ENCODE measurements at places on chromosomes 1 and 21.

DNA sequence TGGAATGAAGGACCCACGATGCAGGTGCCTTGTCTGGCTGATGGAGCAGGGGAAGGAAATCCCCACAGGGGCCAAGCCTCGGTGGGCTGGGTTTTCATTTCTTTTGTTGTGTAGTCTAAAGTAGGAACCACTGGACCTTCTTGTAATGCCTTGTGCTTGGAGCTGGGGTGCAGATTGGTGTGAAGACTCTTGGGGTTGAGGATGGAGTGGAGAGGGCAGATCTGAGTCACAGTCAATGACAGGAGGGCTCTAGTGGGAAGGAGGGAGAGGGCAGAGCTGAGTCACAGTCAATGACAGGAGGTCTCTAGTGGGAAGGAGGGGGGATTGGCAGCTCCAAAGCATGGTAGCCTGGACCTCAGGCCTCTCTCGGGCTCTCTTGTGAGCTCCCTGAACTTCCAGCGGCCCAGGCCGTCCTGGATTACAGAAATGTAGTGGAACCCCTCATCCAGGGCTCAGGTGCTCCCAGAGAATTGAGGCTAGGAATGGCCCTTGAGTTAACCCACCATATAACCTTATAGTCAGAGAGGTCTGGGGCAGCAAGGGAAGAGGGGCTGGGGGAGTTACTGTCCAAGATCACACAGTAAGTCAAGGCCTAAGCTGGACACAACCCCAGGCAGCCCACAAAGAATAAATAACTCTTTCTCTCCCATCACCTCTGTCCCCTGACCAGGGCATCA is 313.8 kb downstream of the MATN1 start:
- no peak for DNase-seq

GRCh38 chr1:187817782-187818181 is 989.0 kb downstream of the PLA2G4A start:
- DNase-seq, result no peak

DNA sequence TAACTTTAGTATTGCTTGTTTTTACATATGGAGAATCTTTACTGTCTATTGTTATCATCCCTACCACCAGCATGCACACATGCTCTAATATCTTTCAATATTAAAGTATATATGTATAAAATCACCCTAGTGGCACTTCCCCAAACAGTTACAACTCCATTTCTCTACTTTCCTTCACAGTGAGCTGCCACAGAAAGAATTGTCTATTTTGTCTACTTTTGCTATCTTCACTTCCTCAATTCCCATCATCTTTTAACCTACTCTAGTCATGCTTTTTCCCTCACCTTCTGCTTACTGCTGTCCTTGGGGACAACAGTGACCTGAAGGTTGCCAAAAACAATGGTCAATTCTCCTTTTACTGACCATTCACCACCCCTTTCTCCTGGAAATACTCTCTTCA is 59.2 kb downstream of the VCAM1 start:
- no peak for DNase-seq

DNA sequence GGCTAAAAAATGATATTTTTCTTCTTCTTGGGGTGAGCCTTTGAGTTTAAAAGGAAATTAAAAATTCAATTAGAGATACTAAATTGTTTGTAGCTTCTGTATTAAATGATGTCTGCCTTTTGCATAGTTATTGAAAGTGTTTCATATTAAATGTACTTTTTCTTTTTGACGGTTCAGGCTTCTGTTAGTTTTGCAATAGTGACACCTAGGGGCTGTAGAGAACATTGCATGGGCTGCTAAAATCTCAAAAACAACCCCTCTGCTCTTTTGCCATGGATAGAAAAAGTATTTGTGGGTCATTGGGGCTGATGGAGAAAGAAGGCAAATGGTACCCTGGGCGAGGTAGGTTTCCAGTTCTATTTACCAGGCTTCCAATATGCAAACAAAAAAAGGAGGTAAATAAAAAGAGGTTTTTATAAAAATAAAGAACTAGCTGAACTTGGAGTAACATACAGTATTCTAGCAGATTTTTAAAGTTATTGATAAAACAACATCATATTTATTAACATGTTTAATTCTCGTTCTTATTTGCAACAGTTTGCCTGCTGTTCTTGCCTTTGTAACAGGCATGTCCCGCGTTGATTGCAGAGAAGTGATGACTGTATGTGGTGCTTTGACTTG is 115.4 kb upstream of the HOOK1 start:
- no peak for DNase-seq

GRCh38 chr1:104856091-104856490 is 1106.4 kb downstream of the AMY1C start:
- DNase-seq, result no peak

- DNase-seq, result no peak
Measured at GRCh38 chr21:46597031-46597430, 7.9 kb downstream of the S100B start.

- no peak for DNase-seq
Measured at GRCh38 chr1:19893687-19894086, 11.5 kb downstream of the OTUD3 start.

DNA sequence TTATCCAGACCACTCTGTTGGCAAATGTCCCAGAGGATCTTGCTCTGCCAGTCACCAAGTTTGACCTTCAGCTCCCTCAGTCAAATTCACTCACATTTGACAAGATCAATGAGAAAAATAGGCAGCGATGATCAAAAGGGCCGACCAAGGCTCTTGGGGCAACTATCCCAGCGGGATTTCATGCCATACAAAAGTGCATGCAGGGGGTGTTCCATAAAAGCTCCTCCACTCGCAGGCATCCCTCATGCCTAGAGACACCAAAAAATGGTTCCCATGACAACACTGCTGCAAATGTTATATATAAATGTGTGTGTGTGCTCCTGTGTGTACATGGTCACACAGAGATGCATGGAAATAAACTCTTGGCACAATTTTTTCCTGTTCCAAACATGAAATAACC is 16.2 kb upstream of the EIF4G3 start:
- no peak for DNase-seq

DNA sequence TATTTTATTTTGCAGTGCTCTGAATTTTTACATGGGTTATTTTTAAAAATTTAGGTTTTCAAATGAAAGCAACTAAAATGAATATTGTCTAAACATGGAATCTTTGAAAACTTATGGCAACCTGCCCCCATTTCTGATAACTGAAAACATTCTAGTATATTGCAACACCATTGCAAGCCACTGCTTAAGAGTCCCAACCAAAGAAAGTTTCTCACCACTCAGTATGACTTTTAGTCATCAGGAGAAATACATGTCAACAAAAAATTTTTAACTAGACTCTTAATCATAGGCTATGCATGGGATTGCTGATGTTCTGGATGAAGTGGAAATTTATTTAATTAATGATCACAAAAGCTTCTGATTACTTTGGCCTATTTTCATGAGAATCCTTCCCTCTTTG is 112.1 kb downstream of the TNFSF18 start:
- no peak for DNase-seq

- no peak for DNase-seq
Measured at GRCh38 chr1:147109041-147109440, 63.2 kb downstream of the PRKAB2 start.

GRCh38 chr1:180155182-180155682 is 563 bp downstream of the QSOX1 start:
- DNase-seq, result no peak

DNA sequence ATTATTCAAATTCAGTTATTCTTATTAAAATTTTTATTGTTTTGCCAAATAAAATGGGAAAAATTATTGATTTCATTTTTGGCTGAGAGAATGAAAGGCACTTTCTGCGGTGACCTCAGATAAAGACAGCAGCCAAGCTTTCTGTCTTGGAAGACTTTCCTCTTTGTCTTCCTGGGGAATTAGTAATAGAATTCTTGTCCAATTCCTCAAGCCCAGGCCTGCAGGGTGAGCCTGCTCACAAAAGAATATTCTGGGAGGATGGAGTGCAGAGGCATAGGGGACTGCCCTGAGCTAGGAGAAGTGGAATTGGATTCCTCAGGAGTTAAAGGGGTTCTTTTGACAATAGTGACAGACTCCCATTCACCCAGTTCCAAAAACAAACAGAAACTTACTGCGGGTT is 614.5 kb upstream of the ADGRL2 start:
- DNase-seq, result no peak

DNA sequence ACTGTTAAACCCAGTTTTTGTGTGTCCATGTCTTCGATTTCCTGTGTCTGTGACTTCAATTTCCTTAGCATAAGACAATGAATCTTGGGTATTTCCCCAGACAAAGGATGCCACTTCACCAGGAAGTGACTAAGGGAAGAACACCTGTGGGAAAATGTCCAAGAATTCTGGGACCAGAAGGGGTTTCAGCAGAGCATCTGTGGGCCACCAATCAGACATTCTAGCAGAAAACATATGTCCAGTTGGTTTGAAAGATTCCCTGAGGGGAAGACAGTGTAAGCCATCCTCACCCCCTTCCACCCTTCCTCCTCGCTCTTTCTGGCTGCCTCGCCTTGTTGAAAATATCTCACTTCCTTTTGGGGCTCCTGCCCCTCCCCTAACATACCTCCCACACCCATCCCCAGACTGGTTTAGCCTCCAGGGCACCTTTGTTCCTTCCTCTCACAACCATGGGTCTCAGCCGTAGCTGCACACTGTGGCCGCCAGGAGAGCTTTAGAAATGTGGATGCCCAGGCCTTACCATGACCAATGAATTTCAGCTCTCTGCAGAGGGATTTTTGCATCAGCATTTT is 25.5 kb upstream of the IFNAR1 start:
- DNase-seq, result no peak

DNA sequence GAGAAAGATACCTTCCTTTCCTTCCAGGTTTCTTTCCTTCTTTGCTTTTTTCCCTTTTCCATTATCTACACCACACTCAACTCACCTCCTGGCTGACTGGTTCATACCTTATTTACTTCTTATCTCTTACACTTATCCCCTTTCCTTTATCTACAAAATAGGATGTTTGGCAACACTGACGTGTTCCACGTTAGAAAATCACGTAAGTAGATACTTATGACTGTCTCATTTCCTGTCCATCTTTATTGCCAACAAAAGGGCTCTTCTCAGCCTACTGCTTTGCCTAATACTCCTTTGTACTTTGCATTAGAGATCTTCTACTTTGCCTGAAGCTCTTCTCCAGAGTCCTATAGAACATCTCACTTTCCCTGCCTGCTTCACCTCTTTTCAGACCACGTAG is 25.1 kb downstream of the SYNJ1 start:
- DNase-seq, result no peak

DNA sequence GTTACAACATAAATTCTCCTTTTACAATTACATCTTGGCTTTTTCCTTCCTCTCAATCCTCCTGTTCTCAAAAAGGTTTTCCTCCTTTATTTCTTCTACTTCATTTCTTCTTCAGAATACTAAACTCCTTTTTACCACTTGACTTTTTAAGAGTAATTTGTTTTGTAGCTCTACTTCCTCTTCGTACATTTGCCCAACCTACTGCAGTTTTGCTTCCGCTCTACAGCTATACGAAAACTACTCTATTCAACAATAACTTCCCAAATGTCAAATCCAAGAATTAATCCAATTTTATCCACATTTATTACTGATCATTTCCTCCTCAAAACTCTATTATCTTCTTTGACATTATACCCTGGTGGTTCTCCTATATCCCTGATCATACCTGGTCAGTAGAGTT is 3.4 kb downstream of the GDAP2 start:
- DNase-seq, result no peak

GRCh38 chr21:37193006-37193405 is 74.1 kb downstream of the VPS26C start:
- DNase-seq, result no peak

- no peak for DNase-seq
Measured at GRCh38 chr1:29312469-29313461, 76.4 kb downstream of the PTPRU start.

GRCh38 chr21:42364304-42364865 is 1.9 kb downstream of the TFF1 start:
- DNase-seq, result no peak

GRCh38 chr1:18155881-18156385 is 48.3 kb downstream of the IGSF21 start:
- no peak for DNase-seq

- DNase-seq, result no peak
Measured at GRCh38 chr1:67350783-67351182, 43.1 kb downstream of the IL12RB2 start.

- no peak for DNase-seq
Measured at GRCh38 chr1:207853372-207853757, 57.6 kb downstream of the CD34 start.

- DNase-seq, result no peak
Measured at GRCh38 chr1:19393046-19393445, 80.9 kb downstream of the SLC66A1 start.

GRCh38 chr1:63975481-63975880 is 201.7 kb downstream of the ROR1 start:
- no peak for DNase-seq

GRCh38 chr1:168454211-168454815 is 89.5 kb downstream of the XCL2 start:
- DNase-seq, result no peak

- no peak for DNase-seq
Measured at GRCh38 chr1:100266741-100267140, 725 bp downstream of the RTCA start.

GRCh38 chr1:229122606-229123005 is 148.3 kb upstream of the RAB4A start:
- no peak for DNase-seq

DNA sequence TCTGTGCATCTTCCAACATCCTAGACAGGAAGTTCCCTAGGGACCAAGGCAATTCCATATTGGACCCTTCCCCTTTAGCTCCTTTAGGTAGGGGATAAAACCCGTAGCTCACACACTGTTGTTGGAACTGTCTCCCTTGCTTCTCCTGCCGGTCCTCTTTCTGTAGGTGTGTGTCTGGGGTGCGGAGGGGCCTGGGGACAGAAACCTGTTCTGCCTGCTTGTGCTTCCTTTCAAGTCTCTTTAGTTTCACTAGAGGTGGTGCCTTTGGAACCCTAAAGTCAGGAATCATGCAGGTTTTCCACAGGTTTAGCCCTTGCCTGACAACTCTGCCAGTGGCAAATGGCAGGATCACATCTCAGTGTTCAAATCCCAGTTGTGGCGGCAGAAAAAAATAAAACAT is 74.6 kb upstream of the PTGFRN start:
- DNase-seq, result no peak

- DNase-seq, result no peak
Measured at GRCh38 chr1:225933072-225933471, 7.9 kb downstream of the LEFTY2 start.

GRCh38 chr1:85838238-85838637 is 130.0 kb upstream of the ZNHIT6 start:
- DNase-seq, result no peak

DNA sequence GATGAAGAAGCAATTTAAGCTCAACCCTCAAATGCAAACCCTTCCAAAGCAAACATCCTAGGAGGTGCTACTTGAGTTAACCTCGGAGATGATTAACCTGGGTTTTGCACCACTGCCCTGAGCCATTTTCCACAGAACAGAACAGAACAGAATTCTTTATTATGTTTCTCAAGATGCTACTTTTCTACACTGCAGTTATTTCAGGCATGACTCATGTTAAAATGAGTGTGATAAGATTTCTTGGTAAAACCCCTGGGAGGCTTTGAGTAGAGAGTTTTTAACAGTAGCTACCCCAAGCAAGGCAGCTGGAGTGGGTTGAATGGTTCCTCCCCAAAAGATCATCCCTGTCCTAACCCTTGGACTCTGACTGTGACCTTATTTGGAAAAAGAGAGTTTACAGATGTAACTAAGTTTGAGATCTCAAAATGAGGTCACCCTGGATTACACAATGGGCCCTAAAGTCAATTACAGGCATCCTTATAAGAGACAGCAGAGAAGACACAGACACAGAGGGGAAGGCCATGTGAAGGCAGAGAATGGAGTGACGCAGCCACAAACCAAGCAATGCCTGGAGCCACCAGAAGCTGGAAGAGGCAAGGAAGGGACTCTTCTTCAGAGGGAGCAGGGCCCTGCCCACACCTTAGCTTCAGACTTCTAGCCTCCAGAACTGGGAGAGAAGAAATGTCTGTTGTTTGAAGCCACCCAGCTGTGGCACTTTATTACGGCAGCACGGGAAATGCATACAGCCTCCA is 153.4 kb downstream of the ETS2 start:
- no peak for DNase-seq
